ENCODE measurements at places on chromosomes 13 and 19.
A peak's percentile ranks its signal among the peaks of the same experiment; 100 is the strongest.

- peak; percentile 24 for DNase-seq
These were observed 281.2 kb upstream of the SLITRK6 start for GRCh38 chr13:86080340-86080995.

GRCh38 chr13:20952838-20953237 lies 50.3 kb upstream of the XPO4 start:
- DNase-seq = no peak

DNA sequence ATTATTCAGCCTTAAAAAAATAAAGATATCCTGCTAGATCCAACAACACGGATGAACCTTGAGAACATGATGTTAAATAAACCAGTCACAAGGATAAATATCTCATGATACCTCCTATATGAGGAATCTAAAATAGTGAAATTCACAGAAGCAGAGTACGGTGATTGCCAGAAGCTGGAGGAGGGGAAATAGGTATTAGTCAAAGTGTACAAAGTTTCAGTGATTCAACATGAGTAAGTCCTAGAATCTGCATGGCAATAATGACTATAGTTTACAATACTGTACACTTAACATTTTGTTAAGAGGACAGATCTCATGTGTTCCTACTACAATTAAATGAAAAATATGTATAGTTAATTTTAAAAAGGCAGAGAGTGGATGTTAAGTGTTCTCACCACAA lies 206.6 kb upstream of the SLC10A2 start:
- peak; percentile 81 for DNase-seq

DNA sequence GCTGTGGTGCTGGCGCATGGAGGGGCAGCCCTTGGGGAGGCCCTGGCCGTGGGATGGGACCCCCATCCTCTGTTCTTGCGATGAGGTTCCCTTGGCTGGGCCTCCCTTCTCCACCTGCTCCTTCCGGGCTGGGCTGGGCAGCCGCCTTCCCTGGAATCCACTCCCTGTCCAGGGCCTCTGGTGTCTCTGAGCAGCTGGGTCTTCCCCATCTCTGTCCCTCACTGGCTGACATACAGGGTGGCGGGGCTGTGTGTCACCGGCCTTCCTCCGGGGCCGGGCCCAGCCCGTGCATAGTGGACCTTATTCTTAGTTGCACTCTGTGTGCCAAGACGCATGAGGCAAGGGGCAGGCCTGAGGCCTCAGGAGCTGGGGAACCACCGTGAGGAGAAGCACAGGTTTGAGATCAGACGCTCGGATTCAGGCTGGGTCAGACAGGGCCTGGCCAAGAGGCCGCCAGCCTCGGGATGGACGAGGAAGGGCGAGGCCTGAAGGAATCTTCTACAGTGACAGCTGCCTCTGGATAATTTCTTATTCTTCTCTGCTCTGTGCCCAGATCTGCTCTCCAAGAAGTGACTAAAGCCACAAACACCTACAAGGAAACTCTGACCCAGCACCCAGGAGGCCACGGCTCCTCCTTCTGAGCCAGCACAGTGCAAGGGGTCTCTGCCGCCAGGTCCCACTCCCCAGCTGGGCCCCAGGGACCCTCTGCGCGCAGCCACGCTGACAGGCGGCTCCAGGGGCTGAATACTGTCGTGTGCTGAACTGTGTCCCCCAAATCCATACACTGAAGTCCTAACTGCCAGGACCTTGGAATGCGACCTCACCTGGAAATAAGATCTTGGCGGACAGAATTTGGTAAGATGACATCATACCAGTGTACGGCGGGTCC lies 11.0 kb downstream of the SGTA start:
- DNase-seq = no peak

DNA sequence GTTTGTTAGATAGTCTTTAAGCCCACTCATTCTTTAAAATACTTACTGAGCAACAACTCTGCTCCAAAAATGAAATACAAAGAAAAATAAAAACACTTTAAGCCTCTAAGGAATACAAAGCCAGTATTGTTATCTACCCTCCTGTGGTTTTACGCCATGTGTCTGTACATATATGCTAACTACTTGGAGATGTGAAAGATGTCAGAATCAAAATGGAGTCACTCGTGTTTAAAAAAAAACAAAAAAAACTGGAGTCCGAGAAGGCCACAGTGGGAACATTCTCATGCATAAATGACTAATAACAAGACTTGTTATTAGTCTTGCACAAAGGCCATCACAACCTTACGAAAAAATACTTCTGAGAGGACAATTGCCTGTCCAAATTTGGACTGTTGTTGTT lies 393.1 kb downstream of the TBC1D4 start:
- DNase-seq = no peak

- DNase-seq = no peak
These were observed 69.7 kb downstream of the PIBF1 start for GRCh38 chr13:72851678-72852014.

DNA sequence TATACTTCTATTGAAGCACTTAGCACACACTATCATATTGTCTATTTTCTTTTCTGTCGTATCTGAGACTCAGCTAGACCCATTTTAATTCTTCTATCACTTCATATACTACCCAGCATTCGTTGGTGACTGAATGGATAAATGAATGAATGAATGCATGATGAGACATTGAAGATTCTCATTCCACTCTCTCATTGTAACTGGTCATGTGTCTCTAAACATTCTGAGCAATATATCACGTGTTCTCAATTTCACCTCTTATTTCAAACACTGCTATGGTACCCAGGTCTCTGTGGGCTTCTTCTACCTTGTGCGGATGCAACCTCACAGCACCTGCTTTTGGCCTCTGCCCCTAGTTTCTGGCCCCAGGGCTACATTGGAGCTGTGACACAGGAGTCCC lies 65.2 kb upstream of the USPL1 start:
- no peak for DNase-seq

DNA sequence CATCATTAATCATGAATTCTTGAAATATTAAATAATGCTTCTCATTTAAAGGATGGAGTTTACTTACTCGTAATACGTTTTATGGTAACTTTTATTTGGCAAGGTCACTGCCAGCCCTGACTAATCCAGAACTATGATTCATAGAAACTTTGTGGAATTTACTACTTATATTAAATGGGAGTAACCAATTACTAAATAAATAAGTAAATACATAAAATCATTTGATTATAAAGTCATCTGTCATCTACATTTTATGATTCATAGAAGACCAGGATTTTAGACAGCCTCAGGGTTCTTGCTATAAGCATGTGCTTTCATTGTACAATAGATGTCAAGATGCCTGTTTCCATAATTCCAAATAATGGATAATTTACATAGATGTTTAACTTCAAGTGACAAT lies 611.1 kb downstream of the TBC1D4 start:
- DNase-seq = peak; percentile 77

- DNase-seq = peak; percentile 39
These were observed 16.2 kb downstream of the NUFIP1 start for GRCh38 chr13:44972956-44973581.

DNA sequence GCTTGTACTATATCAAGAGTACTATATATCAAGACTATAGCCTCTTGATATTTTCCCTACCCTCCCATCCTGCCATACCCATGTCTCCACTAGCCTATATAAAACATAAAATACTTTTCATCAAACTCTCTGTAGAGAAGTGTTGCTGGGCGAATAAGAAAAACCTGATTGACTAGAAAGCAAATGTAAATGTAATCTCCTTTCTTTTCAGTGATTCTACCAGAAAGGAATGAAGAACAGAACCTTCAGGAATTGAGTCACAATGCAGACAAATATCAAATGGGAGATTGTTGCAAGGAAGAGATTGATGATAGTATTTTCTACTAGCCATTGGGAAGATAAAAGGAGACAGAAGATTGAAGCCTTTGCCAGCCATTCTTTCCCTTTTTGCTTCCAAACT lies 89.2 kb downstream of the KCNRG start:
- peak; percentile 83 for DNase-seq

GRCh38 chr13:45055198-45055901 lies 65.0 kb upstream of the GTF2F2 start:
- peak; percentile 94 for DNase-seq

Data from epithelial cell of esophagus (primary cell).